ENCODE measurements at places on chromosomes 12 and 14.

DNA sequence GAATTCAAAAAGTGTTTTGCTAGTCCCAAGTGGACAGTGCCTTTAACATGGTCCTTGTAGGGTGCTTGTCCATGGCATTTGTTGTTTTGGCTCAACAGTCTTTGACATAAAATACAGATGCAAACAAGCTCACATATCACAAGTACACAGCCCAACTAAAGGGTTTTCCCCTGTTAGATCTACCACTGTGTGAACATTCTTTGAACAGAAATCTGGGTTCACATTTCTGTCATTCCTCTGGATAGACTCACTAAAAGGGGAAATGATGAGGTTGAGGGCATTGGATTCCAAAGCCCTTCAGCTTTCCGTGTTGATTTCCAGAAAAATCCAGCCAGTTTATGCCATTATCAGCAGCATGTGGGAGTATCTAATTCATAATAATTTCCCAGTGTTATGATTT lies 54.1 kb downstream of the EP400 start:
- no peak for DNase-seq
- H3K4me1 ChIP-seq = peaks cover 4% of the 10 kb centered on the region
- H3K27ac ChIP-seq = no peak overlapping the region
- H3K36me3 ChIP-seq = peaks cover 68% of the 10 kb centered on the region

DNA sequence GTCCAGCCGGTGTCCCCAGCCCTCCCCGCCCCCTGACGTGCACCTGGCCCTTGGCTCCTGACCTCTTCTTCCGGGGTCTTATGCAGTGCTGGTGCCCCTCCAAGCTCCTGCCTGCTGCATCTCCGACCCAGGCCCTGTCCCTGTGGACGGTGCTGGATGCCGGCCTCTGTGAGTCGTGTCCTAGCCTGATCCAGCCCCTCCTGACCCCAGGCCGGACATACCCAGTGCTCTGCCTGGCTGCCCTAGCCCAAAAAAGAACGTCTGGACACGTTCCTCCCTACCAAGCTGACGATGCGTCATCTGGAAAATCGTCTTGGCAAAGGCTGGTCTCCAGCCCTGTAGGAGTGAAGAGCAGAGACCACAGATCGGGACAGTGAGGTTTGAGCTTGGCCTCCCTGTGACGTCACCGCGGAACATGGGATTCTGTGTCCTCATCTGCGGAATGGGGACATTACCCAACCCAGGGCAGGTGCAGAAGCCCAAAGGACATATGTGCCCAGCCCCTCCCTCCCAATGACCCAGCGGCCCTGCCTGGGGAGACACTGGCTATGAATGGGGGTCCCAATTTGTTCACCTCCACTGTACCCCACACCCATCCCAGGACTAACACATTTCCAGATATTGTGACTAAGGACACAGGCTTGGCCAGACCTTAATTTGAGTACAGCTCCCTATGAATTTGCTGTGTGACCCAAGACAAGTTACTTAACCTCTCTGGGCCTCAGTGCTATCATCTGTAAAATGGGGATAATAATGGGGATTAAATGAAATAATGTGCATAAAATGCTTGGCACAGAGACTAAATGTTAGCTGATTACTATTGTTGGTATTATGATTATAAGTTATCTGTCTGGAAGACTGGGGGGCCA lies 51.0 kb upstream of the BCL11B start:
- no peak for DNase-seq
- H3K4me1 ChIP-seq = peaks cover 12% of the 10 kb centered on the region
- H3K27ac ChIP-seq = no peak overlapping the region
- H3K27me3 ChIP-seq = peaks cover 12% of the 10 kb centered on the region
- H3K36me3 ChIP-seq = no peaks in the 10 kb centered on the region
- no peak overlapping the region for H3K4me3 ChIP-seq

DNA sequence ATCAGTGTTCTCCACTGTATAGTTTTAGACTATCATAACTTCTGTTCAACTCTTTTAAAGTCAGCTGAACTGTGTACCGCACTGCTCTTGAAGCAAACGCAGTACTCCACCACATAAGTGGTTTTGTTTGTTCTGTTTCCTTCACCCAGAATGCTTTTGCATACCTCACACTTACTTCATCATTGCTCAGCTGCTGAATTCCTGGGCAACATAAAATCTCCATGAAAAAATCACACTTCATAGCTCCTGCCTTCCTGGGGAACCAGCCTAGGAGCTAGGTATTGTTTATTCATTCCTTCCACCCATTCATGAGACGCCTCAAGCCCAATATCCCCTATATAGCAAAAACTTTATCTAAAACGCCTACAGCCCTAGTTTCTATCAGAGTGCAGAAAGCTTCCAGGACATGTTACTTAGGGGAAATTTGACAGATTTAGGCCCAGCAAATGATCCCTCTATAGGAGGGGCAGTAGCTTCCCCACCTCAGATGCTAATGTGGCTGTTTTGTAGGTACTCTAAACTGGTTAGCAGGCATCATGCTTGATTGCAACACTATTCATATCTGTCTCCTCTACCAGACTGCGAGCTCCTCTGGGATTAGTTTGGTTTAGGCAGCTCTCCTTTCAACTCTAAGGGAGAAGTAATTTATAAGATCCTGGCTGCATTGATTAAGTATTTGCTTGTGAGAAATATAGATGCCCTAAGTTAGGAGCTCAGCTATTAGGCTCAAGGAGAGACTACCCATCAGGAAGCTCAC lies 44.5 kb downstream of the LRRC9 start:
- no peak overlapping the region for H3K27ac ChIP-seq
- H3K4me3 ChIP-seq = no peak overlapping the region

DNA sequence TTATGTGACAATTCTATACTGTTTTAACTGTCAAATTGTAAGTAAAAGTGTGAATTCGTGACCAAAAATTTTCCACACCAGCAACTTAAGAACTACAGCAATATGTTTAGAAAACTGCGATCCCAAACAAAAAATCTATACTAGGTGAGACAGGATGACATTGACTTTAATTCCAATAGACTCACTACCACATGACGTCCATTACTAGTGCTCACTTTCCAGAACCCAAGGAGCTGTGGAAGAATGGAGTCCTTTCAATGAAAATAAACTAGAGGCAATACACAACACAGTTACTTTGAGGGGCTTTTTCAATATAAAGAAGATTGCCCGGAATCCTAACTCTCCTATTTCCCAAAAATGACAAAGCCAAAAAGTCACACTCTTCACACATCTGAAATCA lies 1.4 kb downstream of the EPS8 start:
- H3K27me3 ChIP-seq = no peaks in the 10 kb centered on the region
- no peaks in the 10 kb centered on the region for H3K36me3 ChIP-seq

GRCh38 chr12:115035535-115036107 lies 351.6 kb upstream of the TBX3 start:
- no peaks in the 10 kb centered on the region for H3K27me3 ChIP-seq
- no peak overlapping the region for H3K27ac ChIP-seq
- H3K4me3 ChIP-seq = no peak overlapping the region
- no peaks in the 10 kb centered on the region for H3K4me1 ChIP-seq
